Astrocyte of the hippocampus (primary cell): ENCODE measurements at places on chromosomes 12 and 14.

- peak; percentile 10 for DNase-seq
These were observed 28.5 kb downstream of the ACTR6 start for GRCh38 chr12:100229036-100229635.

GRCh38 chr14:51744372-51745130 is 92.8 kb downstream of the FRMD6 start:
- no peak for DNase-seq

GRCh38 chr14:54664961-54665360 is 98.0 kb downstream of the SAMD4A start:
- DNase-seq: no peak

GRCh38 chr14:104872469-104873341 is 7.6 kb downstream of the CEP170B start:
- DNase-seq: peak; percentile 47

- no peak for DNase-seq
These were observed 405.5 kb downstream of the MDGA2 start for GRCh38 chr14:47269756-47270492.

DNA sequence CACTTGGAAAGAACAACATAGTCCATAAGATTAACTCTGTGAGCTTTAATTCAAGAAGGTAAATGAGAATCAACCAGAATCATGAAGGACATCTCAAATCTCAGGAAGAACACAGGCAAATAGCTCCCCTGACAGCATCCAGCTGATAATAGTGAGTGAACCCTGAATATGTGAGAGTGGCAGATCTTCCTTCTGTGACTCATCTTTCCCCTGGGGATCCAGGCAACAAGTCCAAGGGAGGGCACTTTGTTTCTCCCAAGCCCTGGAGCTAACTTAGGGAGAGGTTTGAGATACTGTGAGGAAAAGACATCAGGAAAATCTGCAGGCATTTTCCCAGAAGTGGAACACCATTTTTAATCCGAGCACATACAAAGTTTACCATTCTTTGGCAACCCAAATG is 763.9 kb upstream of the MGAT4C start:
- DNase-seq: no peak

DNA sequence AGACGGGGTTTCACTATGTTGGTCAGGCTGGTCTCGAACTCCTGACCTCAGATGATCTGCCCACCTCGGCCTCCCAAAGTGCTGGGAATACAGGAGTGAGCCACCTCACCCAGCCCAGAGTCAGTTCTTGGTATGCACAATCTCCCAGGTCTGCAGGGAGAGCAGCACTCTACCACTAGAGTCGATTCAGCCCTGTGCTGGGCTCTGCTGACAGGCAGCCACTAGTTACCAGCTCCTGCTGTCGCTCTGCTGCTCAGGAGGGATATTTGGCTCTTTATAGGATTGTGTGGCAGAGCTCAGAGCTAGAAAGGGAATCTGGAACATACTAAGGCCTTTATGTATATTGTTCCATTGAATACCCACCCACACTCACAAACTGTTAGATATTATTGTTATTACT is 44.3 kb downstream of the SPTB start:
- no peak for DNase-seq

GRCh38 chr12:130947028-130947613 is 6.6 kb upstream of the ADGRD1 start:
- no peak for DNase-seq

DNA sequence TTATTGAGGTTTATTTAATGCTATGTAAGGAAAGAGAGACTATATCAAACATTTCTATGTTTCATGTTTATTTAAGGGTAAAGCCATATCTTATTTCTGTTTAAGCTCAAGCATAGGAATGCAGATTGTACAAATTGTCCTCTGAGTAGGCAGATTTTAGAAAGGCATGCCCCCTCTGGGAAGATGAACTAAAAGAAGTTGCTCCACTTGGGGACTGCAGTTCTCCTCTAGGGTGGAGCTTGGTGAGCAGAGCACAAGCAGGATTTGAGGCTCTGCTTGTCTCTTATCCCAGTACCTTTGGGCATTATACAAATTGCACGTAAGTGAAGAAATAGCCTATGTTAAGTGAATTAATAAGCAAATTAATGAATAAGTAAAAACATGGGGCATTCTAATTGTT is 96.2 kb upstream of the PDE3A start:
- no peak for DNase-seq

DNA sequence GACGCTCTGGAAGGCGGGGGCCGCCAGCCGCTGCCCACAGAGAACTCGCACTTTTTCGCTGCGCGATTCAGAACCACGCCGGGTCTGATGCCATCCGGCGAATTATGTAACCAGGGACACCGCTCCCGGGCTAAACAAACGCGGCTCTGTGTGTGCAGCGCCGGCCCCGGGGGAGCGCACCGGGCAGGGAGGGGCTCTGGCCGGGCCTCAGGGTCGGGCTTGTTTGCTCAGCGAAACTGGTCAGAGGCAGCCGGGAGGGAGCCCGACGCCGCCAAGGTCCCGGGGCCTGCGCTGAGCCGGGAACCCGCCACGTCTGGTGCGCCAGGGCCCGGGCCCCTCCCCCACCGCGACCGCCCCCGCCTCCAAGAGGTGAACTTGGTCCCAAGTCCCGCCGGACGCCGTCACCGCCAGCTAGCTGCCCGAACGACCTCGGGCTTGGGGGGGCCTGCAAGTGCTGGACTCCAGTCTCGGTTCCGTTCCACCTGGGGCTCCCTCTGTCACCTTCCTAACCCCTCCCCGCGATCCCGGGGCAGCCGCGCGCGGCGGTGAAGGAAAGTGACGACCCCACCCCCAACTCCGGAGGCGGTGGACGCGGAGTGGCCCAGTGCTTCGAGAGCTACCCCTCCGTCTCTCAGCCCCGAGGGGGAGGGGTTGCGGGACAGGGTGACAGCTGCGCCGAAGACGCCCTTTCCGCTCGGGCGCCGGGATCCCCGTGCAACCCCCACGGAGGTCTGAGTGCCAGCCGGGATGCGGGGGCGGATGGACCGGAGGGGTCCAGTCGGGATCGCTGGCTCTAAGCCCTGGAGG is 848 bp downstream of the CTDSP2 start:
- DNase-seq: peak; percentile 65

- DNase-seq: peak; percentile 86
These were observed 560 bp downstream of the LGALS3 start for GRCh38 chr14:55129428-55130195.

GRCh38 chr12:49645146-49646039 is 22.0 kb downstream of the PRPF40B start:
- no peak for DNase-seq

GRCh38 chr12:49092086-49092815 is 2.4 kb downstream of the DHH start:
- peak; percentile 69 for DNase-seq

GRCh38 chr12:21933656-21934055 is 7.6 kb downstream of the ABCC9 start:
- DNase-seq: no peak

DNA sequence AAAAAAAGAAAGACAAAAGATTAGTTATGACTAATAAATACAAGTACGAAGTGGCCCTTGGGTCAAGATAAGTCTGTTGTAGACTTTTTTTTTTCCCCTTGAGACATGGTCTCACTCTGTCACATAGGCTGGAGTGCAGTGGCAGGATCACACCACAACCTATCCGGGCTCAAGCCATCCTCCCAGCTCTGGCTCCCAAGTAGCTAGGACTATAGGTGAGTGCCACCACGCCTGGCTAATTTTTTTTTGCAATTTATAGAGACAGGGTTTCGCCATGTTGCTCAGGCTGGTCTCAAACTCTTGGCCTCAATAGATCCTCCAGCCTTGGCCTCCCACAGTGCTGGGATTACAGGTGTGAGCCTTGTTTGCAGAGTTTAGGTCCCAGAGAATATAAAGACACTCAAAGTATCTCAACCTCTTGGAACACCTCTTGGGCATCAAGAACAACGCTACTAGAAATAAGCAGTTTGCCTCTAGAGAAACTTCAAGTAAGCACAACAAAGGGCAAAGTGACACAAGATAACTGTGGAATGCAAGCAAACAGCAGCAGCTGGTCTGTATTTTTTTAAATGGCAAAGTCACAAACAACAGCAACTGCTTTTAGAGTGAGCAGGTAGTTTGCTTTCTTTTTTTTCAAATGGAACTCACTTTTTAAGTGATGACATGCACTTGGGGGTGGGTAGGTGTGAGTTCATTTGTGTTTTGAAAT is 3.9 kb upstream of the MDM2 start:
- no peak for DNase-seq

GRCh38 chr14:69574263-69574953 is at the start of gene CCDC177:
Gene CCDC177, minus strand, starts transcription at chr14:69574871. Its CDS starts 1,249 bp downstream, at chr14:69573622.
- DNase-seq: peak; percentile 72

- DNase-seq: no peak
These were observed 223.9 kb downstream of the ADGRD1 start for GRCh38 chr12:131177599-131177998.

- DNase-seq: no peak
These were observed 7.2 kb upstream of the C1R start for GRCh38 chr12:7099290-7099996.

DNA sequence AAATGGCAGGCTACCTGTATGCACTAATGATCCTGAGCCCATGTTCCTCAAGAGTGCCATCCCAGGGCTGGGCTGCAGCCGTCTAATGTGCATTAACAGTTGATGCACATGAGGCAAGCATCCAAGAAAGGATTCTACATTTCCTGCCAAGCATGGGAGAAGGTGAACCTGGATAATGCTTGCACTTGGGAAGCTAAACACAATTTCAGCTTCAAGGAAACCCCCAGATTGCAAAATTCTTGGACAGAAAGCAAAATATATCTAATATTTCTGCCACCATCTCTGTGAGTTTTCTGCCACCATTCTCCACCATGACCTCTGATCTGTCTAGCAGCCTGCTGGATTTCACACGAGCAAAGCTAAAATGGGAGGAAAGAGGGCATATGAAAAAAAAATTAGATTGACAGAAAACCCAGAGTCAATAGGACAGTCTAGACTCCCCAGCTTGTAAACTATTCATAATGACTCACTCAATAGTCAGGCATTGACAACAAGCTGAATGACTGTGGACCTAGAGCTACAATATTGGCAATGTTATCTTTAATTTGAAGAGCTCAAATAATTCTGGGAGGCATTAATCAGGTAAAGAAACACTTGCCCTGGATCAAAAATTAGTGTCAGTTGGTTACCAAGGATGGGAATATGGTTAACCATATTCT is 91.9 kb upstream of the BCL2L14 start:
- no peak for DNase-seq

GRCh38 chr12:64696080-64696741 is 63.0 kb downstream of the GNS start:
- peak; percentile 46 for DNase-seq

DNA sequence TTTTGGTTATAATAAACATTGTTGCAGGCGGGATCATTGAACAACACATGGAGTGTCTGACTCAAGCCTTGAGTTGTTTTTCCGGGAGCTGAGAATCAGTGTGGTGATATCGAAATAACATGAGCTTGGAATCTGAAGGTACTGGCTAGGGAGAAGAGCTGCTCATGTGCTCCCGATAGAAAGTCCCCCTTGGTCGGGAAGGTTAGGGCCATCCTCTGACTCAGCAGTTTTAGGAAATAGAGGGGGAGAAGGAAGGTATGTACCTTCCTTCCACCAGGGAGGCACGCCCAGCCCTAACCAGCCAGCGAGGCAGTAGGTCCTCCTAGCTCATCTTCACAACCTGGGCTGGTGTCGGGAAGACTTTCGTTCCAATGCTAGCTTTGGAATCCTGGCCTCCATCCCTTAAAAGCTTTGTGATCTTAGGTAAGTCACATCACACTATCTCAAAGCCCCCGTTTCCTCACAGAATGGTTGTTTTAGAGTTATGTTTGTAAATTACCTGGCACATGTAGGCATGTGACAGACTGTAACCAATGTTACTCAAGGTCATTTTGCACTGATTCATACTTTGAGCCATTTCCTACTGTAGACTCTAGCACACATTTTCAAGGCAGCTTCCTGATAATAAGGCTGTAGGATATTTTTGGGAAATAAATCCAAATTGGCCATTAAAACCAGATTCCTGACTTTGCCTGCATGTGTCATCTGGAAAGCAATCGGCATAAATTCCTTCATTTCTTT is 1.9 kb upstream of the RAB35 start:
- peak; percentile 28 for DNase-seq

GRCh38 chr14:56162476-56162875 is 44.3 kb downstream of the PELI2 start:
- no peak for DNase-seq

GRCh38 chr12:121614872-121615467 is 11.4 kb upstream of the ORAI1 start:
- DNase-seq: no peak

GRCh38 chr14:89443042-89443629 is 26.1 kb upstream of the FOXN3 start:
- DNase-seq: peak; percentile 47

- no peak for DNase-seq
These were observed 25.1 kb upstream of the WNK1 start for GRCh38 chr12:727321-727720.

DNA sequence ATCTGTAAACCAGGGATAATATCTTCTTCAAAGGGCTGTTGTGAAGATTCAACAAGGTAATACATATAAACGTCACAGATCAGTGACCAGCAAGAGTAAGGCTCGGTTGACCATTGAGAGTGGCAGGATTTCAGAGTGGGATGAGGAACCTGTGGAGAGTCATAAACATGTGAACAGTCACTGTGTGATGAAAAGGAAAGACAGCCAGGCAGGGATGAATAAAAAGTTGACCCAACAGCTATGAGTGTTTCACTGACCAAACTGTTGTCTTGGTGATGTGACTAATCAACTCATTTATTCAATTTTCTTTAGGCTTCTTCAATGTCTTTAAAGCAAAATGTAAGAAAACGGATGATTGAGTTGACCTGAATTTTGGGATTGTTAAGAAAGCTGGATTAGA is 8.6 kb upstream of the FRMD6 start:
- peak; percentile 58 for DNase-seq

DNA sequence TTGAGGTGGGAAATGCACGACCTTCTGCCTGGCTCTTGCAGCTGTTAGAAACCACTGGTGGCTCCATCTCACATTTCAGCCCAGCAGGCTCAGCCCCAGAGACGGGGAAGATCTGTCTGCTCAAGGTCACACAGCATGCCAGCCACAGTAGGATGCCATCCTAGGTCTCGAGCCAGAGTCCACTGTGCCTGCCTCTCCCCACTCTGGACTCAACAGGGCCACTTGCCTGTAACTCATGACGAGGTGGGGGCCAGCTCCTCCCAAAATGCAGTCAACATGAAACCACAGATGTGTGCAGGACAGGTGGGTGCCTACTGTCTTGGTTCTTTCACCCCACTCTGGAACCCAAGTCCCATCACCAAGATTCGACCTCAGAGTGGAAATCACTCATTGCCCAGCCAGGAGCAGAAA is 23.2 kb downstream of the BCL11B start:
- no peak for DNase-seq
